ENCODE measurements at places on chromosomes 12 and 14.
A peak's percentile ranks its signal among the peaks of the same experiment; 100 is the strongest.

DNA sequence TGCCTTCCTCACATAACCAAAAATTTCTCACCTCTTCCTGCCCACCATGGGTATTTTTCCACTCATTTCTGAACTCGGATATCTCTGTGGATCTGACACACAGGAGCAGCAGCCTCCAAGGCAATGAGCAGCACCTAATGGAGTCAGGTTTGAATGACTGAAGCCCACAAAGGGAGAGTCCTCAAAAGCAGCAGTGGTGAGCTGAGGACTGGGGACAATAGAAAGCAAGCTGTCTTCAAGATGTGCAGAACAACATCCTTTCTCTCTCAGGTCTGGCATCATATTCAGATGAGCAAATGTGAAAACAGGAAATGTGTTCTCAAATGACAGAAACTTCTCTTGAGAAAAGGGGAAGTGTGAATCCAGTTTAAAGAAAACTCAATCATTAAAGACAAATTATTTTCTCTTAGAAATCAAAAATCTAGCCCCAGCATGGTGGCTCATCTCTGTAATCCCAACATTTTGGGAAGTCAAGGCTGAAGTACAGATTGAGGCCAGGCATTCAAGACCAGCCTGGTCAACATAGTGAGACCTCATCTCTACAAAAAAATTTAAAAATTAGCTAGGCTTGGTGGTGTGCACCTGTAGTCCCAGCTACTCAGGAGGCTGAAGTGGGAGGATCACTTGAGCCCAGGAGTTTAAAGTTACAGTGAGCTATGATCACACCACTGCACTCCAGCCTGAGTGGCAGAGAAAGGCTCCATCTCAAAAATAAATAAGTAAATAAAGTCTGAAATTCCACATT lies 54.2 kb downstream of the C12orf42 start:
- peak; percentile 76 for DNase-seq

DNA sequence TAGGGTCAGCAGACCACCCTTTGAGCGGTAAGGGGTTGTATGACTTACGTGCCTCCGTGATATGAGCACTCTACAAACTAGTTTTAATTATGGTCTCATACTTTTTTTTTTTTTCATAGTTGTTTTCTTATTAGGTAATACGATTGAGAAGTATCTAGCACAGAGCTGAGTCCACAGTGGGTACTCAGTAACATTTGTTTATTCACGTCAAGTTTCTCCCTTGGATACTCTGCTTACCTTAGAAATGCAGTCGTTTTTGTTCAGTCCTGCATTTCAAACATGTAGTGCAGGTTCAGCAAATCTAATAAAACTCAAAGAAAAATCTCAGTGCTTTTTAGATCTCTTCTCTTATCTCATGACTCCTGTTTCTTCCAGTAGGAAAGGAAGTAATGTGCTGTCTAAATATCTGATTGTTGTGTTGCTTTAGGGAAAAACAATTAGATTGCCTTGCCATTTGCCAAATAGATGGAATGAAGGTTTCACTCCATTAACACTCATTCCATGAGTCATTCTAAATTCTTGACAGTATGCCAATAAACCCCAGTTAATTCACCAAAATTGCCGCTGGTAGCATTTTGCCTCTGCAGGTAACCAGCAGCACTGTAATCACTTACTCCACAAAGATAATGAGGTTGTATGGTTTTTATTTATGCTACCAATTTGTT lies 118.9 kb downstream of the PTCSC3 start:
- DNase-seq: no peak

GRCh38 chr12:91007531-91008290 lies 2.9 kb upstream of the EPYC start:
- DNase-seq: no peak

- DNase-seq: no peak
Measured at GRCh38 chr14:100450049-100450448, 126.9 kb downstream of the SLC25A47 start.

- DNase-seq: no peak
Measured at GRCh38 chr12:109010259-109010658, 10.6 kb downstream of the SVOP start.

DNA sequence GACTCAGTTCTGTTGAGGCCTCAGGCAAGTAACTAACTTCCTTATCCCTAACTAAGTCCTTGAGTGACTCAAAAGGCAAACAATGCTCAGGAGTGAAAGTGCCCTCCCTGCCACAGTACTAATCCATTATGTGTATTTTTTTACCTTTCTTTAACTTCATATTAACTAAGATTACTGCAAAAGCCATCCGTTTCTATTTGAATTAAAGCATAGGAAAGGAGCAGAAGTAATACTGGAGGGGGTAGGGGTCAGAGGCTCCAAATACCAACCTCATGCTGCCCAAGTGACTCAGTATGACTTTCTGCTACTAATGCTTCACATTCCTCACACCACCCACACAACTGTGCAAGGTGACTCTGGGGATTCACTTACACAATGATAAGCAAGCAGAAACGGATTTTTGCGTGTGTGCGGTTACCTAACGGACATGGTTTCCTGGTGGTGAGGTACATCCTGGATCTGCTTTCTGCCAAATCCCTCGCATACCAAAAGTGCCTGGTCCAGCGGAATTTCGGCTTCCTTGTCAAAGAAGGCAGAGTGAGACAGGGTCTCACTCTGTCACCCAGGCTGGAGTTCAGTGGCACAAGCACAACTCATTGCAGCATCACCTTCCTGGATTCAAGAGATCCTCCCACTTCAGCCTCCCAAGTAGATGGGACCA lies 25.1 kb downstream of the MOK start:
- no peak for DNase-seq

DNA sequence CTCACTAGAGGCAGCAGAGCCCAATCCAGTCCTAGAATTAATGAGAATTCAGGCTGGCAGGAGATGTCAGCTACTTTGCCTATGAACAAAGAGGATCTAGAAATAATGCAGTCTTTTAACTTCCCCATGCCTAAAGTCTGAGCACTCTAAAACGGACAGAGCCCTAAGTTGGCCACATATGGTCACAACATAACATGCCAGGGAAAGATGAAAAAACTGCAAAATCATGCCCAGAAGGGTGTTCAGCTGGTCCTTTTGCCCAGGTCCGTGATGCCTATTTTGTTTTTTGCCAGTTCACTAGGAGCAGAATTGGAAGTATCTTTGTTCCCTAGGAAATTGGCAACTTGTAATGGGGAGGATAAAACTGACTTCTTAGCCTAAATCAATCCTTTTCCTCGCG lies 20.3 kb upstream of the LMNTD1 start:
- no peak for DNase-seq

- no peak for DNase-seq
Measured at GRCh38 chr12:94874518-94875302, 128.8 kb downstream of the NDUFA12 start.

- no peak for DNase-seq
Measured at GRCh38 chr12:47213396-47213795, 133.6 kb upstream of the AMIGO2 start.

DNA sequence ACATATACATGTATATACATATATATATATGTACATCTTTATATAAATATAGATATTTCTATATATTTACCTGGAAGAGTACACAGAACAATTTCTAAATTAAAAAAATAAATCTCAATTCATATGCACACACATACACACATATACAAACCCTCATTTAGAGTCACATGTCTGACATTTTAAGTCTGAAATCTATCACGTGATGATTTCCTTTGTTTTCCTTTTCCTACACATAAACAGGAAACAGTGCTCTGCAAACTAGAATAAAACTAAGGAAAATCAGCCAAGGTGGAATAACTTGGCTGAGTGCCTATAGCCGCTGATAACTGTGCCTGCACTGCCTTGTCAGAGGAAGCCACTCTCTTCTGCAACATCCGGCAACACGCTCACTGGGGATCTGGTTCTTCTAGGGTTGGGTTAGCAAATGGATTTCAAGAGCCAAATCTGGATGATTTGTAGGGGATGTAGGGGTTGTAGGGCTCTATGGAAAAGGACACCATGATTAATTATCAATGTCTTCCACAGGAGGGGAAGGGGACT lies 480.7 kb downstream of the TMEM132D start:
- no peak for DNase-seq

DNA sequence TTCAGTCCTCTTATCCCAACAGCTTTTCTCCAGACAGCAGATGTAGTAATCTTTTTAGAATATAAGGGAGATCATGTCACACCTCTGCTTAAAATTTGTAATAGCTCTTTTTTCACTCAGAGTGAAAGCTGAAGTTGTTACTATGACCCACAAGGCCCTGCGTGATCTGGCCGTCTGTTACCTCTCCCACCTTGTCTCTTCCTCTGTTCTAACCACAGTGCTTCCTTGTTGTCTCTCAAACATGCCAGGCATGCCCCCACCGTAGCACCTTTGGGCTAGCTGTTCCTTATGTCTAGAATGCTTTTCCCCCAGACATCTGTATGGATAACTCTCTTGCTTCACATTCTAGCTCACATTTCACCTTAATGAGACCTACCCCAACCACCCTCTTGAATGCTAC lies 6.5 kb downstream of the NECAP1 start:
- peak; percentile 28 for DNase-seq

GRCh38 chr14:50000380-50001150 lies 107.7 kb downstream of the ARF6 start:
- DNase-seq: peak; percentile 82

DNA sequence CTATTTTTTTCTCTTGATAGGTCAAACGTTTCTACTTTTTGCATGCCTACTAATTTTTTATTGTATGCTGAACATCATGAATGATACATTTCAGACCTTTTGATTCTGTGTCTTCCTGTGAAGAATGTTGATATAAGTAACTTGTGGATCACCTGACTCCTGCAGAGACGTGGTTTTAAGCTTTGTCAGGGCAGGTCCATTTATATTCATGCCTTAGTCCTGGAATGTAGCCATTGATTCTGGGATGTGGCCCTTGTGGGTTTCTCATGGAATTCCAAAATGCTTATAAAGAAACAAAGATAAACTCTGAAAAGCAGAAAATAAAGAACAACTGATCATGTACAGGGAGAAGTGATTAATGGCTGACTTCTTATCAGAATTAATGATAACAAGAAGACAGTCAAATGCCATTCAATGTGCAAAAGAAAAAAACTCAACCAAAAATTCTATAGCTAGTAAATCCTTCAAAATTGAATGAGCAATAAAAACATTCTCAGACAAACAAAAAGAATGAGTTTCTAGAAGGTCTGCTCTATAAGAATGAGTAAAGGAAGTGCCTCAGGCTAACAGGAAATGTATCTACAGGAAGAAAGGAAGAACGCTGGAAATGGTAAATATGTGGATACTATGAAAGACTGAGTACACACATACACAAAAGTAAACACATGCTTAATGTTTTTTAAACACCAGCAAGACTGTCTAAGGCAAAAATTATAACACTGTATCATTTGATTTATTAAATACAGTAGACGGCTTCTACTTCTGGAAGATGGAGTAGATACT lies 284.8 kb upstream of the DIO3 start:
- DNase-seq: no peak

DNA sequence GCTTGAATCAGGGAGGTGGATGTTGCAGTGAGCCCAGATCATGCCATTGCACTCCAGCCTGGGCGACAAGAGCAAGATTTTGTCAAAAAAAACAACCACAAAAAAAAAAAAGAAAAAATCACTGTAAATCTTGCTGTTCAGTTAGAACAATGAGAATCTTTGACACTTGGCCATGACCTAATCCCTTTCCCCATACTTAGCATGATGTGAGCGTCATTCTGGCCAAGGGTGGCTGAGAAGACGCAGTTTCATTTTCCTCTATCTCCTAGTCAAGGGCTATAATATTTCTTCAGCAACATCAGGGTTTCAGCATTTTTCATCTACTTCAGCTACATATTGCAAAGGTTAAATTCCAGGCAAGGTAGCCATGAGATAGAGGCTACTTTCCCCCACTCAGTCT lies 599.4 kb upstream of the MDGA2 start:
- no peak for DNase-seq

DNA sequence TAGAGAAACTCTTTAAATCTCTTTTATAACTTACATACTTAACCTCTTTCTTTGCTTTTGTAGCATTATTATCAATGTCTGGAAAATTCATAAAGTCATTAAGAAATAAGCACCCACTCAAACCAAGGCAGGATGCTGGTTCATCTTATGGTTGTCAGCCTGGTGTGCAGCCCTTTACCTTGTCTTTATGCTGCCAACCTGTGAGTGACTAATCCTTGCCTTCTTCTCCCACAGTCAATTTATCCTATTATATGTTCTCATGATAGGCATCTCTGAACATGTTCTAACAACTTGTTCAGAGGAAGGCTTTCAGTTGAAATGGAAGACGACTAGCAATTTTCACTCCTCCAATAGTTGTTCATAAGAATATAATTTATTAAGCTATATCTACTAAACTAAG lies 186.9 kb upstream of the CAND1 start:
- DNase-seq: no peak

DNA sequence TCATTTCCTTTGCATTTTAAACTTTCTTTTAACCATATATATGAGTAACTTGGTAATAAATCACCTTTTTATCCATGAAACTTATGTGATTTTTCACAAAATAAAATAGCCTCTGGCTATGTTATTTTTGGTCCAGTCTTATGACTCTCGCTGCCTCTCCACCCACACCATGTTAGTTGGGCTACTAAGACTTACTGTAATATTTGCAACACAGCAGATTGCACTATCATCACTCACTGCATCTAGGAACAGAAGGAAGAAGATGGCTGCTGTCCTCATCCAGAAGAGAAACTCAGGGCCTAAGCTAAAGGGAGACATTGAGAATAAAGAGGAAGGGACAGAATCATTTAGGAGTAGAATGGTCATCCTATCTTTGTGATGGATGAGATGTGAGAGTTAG lies 12.6 kb upstream of the B4GALNT3 start:
- no peak for DNase-seq

DNA sequence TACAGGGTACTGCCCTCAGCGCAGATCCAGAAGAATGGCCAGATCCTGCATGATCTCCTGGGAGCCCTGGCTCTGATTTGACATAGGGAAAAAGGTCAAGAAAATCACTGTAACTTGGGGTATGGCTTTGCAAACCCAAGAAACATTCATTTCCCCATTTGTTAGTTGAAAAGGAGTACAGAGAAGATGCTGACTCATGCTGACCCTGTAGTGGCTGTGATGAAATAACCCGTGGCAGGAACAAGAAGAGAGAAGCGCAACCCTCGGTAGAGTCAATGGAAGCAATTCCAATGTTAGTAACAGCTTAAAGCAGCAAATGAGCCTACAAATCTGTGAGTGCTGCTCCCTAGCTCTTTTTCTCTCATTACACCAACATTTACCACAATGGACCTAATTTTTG lies 281.6 kb upstream of the NPAS3 start:
- no peak for DNase-seq
